Activated T-helper 2 cell treated with anti-CD3 and anti-CD28 coated beads, Interferon-gamma antibody, Interleukin-2, Interleukin-4, amounts not matched to agents 10 μg/mL and 5 μg/mL and 100 μg/mL, durations not matched to agents 14 hours and 24 hours and 36 hours (primary cell): ENCODE measurements at places on chromosomes 3 and 15. TPM values are rescaled to one million over a fixed set of nuclear protein-coding genes. Genes with fewer than 3 reads are reported as not detected.

SERINC4 gene
- 0.28 and 0.57 TPM in 2 replicates for total RNA-seq

GRCh38 chr3:20563251-20563650 is 377.2 kb upstream of the SGO1 start:
- no peak overlapping the region for H3K27ac ChIP-seq
- H3K4me3 ChIP-seq, result no peak overlapping the region
- H3K36me3 ChIP-seq, result no peaks in the 10 kb centered on the region
- DNase-seq, result no peak

GRCh38 chr3:140731440-140732119 is 53.7 kb downstream of the TRIM42 start:
- peaks cover 18% of the 10 kb centered on the region for H3K27me3 ChIP-seq
- peaks cover 9% of the 10 kb centered on the region for H3K4me1 ChIP-seq
- no peak overlapping the region for H3K4me3 ChIP-seq
- DNase-seq, result no peak
- H3K27ac ChIP-seq, result no peak overlapping the region
- H3K36me3 ChIP-seq, result no peaks in the 10 kb centered on the region

DNA sequence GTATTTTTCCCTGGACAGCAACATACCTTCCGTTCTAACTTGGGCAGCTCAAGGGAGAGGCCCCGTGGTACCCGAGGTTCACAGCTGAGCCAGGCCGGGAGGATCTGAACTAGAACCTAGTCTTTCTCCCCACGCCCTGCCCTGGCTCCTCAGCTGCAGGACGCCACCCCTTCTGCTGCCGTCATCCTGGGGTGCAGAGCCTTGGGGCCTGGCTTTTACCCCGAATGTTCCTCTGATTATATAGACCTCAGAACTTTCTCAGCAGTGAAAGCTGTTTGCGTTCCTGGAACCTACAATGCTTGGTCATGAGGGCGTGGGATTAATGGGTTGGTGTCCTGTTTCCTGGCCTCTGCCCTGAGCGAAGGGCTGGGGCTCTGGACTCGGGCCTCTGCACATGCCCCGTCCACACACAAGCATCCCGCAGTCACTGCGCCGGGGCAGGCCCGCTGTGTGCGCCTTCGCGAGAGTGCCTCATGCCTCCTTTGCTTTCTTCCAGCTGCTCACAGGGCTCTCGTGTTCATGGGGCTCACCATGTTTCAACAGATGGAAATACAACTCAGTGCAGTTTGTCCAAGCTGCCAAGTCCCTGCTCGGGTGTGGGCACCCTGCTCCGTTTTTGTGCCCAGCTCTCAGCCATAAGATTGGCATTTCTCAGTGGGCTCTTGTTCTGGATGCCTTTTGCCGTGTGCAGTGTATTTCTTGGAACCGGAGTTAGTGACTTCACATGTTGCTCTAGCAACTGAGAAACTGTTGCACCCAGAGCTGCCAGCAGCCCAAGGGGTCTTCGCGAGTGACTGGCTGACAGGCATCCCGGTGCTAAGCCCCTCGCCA is 20.4 kb downstream of the SYNM start:
- no peaks in the 10 kb centered on the region for H3K27me3 ChIP-seq
- DNase-seq, result no peak
- H3K36me3 ChIP-seq, result no peaks in the 10 kb centered on the region
- no peak overlapping the region for H3K27ac ChIP-seq
